ENCODE measurements at places on chromosomes 5 and 9.

DNA sequence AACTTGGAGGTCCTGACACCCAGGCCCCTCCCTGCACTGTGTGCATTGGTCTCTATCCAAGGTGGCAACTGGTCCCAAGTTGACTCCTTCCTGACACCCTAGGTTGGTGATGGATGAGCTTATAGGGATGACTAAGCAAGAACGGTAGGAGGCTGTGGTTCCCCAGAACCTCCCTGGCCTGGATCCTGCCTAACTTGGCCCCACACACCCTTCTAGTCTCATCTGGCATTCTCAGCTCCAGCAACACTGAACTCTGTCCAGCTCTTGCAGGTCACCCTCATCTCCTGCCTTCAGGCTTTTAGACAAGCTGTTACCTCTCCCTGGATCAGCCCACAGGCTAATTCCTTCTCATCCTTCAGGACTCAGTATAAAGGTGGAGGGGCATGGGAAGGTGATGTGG, 16.5 kb downstream of the AQP3 start:
- DNase-seq, result no peak

DNA sequence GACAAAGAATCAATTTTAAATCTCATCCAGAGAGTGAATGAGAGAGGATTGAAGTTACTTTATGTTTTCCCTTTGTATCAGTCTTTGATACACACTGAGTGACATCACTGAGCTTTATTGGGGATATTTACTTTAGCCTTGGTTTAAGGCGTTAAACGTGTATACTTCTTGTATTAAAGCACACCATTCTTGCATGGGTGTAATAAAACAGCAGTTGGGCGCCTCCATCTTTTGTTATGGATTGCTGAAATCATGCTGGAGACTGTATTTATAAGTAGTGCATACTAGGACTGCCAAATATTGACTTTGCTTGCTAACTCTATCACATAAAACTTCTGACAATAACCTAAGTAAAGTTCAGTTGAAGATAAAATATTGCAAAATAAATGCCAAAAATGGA, 1755.8 kb upstream of the WWC1 start:
- no peak for DNase-seq

- DNase-seq, result no peak
These were observed 67.7 kb upstream of the CCL21 start for GRCh38 chr9:34777666-34778065.

DNA sequence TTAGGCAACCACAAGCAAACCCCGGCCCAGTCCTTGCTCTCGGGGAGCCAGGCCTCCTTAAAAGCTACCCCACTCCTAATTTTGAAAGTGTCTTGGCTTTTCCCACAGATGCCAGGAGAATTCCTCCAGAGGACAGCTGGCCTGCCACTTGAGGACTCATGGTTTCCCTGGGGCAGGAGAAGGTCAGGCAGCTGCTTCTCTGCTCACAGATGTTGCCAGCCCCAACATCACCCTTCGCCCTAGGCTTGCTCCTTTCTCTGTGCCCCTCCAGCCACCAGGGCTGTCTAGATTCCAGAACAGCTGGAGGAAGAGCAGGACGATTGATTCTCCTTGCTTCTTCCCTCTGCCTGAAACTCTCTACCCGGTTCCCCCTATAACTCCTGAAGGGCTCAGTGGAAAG, 8.5 kb downstream of the GGTA1 start:
- DNase-seq, result no peak

DNA sequence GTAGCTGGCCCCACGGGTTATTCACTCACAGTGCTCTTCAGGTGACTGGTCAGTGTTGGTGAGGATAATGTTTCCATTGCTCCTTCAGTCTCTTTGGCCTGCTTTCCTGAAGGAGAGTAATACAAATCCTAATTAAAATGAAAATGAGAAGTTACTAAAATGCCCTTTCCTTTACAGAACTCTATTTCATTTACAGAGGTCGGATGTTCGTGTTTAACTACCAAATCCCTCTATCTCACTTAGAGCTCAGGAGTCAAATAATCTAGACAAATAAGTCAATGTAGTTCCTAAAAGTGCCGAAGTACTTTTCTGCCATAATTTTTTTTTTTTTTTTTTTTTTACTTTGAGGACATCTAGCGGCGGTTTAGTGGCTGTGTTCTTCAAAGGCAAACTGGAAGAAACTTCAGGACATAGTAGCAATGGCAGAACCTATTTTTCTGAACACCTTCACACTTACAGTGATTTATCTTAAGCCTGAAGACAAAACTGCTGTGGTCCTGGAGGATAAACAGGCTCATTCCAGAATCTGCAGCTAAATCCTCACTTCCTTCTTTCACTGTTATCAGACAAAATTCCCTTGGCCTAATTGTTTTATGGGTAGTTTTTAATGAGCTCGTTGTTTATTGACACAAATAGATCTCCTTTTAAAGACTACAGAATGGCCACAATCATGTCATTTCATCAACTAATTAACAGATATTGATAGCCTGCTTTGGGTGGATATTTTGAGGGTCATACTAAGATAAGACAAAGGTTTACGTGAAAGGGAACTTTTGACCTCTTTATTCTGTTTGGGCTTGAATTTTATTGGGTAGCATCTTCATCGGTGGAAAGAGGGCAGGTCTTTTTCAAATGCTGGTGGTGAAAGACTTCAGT, 207.6 kb upstream of the DMRTA1 start:
- no peak for DNase-seq

- DNase-seq, result no peak
These were observed 120.7 kb upstream of the PAPPA start for GRCh38 chr9:116032683-116033440.

DNA sequence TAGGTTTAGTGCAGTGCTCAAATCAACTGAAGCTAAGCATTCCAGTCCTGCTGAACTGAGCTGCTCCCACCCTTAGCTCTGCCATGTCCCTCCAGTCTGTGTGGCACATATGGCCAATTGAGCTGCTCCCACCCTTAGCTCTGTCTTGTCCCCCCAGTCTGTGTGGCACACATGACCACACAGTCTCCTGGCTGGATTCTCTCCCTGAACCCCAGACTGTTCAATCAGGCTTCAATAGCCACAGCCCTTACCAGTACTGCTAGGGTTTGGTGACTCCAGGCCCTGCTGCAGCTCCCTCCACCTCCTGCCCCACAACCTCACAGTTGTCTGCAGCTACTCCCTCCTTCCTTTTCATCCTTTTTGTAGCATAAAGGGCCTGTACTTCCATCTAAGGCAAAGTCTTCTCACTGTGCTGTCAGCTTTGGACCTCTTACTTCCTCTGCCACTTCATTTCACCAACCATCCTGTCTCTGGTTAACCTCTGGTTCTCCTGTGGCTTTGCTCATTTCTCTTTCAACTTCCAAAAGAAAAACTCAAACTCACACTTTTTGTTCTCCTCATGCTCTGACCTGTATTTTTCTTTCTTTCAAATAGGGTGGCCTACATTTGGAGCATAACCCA, 50.8 kb downstream of the ADAMTS12 start:
- no peak for DNase-seq

DNA sequence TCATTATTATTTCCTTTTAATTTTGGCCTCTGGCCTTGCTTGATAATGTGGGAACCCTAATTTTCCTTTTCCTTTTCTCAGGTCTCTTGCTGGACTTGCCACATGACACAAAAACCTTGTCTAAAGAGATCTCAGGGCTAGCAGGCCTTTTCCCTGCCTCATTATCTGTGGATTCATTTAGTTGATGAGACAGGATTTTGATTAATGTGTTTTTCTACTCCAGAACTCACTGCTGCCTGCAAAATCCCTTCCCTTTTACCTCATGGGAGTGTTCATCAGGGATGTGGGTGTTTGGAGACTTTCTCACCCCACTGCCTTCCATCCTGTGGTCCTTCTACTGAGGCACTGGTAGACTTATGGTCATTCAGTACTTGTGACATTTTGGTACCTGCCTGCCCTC, 56.2 kb upstream of the MAMDC2 start:
- no peak for DNase-seq

DNA sequence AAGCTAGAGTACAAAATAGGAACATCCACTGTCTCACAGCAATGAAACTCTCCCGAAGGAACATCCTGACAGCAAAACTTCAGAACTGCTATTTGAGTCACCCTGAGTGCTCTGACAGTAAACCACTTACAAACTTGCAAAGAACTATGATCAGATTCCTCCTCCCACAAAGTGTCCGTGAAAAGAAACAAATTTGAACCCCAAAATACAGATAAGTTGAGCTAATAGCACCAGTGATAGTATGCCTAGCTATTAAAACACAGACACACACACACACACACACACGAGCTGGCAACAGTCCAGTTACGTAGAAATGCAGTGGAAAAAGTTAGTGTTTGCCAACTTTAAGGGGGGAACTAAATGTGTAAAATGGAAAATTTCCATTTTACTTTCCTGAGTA, 3.1 kb upstream of the GLIS3 start:
- DNase-seq, result no peak

Data from hindlimb muscle (tissue), 1 donor.